Left ventricle myocardium superior (tissue), 1 donor: ENCODE measurements at places on chromosomes 1 and 21.

- peak; percentile 49 for DNase-seq
Measured at GRCh38 chr1:32352831-32353383, 9.4 kb downstream of the FAM229A start.

DNA sequence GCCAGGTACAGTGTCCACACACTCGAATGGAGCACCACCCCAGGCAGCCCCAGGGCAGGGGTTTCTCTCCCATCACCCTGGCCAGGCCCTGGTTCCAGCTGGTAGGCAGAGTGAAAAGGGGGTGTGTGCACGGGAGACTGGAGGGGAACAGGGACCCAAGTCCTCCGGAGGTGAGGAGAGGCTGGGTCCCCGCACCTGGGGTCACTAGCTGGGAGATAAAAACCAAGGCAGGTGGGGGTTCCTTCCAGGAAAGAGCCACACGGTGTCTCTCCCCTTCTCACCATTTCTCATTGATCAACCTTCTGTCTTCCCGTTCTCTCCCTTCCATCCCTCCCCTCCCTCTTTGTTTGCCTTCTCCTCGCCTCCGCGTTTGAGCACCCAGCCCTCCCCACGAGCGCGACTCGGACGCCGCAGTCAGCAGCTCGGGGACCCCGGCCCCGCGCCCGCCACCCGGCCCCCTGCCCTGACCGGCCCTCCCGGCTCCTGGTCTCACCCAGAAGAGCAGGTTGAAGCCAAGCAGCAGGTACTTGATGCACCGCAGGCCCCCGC, 358 bp downstream of the TSPAN2 start:
- no peak for DNase-seq

- no peak for DNase-seq
Measured at GRCh38 chr1:64878931-64879611, 87.3 kb downstream of the JAK1 start.

DNA sequence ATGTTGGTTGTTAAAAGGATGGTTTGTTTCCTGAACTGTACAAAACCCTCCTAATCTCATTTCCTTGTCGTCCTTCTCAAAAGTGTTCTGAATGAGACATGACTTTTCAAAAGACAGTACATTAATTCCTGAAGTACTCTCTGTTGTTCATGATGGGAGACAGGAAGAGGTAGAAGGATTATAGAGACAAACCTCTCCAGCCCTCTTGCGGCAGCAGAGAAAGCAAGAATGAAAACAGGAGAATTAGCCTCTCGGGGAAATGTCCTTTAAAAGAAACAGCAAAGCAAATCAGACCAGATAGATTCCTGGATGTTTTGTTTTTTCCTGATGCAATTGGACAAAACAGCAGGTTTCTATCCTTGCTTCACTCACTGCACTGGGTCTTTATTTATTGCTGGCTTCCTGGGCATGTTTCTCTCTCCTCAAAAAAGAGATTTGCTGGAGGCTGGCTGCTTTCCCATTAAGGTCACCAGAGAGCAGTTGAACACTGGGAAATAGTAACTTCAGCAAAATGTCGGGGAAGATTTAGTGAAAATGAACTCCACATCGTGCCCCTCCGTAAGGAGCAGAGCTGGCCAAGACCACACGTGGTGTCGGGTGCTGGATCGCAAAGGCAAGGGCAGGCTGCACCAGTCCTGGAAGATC, 145.8 kb upstream of the SYT6 start:
- no peak for DNase-seq

- DNase-seq, result peak; percentile 79
Measured at GRCh38 chr1:153608742-153609584, 4.0 kb downstream of the S100A16 start.

- DNase-seq, result peak; percentile 46
Measured at GRCh38 chr1:9689971-9690381, 38.4 kb downstream of the PIK3CD start.

- DNase-seq, result no peak
Measured at GRCh38 chr1:180415985-180416633, 86.3 kb downstream of the ACBD6 start.

DNA sequence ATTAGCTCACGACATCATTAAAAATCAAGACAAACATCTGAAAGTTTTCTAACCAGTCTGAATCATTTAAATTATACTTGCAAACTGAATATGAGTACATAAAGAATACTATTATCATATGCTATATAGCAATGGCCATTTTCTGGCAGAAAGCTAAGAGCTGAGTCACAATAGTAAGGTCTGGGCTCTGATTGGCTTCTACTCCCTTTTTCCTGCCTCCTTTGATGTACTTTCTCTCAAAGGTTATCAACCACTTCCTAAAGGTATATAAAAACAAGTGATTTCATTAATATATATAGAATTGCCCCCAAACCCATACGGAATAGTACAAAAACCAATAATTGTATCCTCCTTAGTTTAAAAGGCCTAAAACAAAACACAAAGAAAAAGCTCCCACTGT, 7.0 kb downstream of the KCNA3 start:
- no peak for DNase-seq

GRCh38 chr1:21216835-21217811, 40.4 kb upstream of the EIF4G3 start:
- peak; percentile 57 for DNase-seq

DNA sequence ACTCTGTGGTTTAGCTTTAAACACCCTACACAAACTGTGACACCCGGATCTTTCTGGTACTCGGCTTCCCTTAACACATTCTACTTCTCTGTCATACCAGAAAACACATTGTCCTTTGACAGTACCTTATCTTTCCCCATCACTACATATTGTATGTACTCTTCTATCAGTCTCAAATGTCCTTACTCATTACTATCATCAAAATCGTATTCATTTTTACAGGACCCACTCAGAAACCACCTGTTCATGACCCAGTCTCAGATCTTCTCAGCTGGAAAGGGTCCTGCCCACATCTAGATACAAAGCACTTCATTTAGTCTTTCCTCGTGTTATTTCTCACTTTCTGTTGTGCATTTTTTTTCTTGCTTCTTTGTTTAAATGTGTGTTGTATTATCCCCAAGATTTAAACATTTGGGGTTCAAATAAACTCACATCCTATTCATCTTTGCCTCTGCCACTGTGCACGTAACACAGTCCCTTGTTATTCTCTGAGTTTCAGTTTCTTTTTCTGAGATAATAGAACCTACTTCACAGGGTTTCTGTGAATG, 27.7 kb downstream of the CD34 start:
- no peak for DNase-seq

DNA sequence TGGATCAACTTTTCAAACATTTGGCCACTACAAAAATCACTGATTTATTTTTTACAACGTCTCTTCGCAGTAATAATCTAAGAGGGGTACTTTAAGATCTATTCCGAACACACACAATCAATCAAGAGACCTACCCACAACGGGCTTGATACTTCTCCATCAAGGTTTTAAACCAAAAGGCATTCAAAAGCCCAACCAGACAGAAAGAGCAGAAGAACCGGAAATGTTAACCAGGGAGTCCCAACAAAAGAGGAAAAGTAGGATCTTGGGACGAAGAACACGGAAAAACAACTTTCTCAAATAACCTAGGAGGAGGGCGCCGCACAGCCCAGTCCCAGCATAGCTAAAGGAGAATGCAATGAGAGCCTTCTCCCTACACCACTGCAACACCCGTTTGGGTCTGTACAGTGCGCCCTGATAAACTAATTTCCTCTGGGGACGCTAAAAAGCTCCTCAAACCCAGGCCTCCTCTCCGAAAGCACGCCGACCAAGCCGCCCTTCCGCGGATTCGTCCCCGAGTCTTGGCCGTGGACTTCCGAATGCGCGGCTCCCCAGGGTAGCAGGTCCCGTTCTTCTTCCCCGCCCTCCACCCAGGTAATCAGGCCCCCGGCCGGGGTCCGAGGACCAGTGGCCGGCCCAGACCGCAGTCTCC, 623 bp downstream of the RPL22 start:
- no peak for DNase-seq

DNA sequence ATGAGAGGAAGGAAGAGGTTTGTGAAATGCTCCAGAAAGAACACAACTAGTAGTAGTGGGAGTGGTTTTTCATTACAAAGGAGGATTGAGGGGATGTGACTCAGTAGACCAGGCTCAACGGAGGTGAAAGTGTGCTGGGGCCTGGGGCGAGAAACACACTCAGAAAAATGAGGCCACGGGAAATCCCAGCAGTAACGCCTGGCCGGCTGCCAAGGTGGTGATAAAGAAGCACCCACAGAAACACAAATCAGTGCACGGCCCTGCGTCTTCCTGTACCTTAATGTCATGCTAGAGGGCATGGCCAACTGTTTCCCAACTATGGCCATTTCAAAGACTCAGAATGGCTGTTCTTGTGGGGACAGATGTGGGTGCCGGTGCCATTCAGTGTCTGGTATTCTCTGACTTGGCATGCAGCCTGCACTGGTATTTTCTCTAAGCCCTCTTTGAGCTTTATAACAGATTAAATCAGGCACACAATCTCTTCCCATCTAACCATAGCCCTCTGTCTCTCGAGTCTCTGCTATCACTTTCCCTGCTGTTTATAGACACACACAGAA, 38.2 kb downstream of the URB2 start:
- DNase-seq, result peak; percentile 48

DNA sequence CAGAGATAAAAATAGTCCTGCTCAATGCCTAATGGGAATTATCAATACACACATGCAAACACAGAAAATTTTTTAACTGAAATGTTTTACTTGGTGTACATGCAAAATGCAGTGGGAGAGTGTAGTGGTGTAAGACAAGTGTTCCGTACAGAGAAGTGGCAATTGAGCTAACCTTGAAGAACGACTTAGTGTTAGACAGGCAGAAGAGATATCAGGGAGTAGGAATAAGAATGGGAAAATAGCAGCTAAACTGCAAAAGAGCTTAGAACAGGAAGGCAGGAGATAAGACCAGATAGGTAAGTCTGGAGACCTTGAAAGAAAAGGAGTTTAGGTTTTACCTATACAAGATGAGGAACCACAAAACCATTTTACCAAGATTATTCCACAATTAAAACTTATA, 9.0 kb downstream of the USP24 start:
- DNase-seq, result no peak

DNA sequence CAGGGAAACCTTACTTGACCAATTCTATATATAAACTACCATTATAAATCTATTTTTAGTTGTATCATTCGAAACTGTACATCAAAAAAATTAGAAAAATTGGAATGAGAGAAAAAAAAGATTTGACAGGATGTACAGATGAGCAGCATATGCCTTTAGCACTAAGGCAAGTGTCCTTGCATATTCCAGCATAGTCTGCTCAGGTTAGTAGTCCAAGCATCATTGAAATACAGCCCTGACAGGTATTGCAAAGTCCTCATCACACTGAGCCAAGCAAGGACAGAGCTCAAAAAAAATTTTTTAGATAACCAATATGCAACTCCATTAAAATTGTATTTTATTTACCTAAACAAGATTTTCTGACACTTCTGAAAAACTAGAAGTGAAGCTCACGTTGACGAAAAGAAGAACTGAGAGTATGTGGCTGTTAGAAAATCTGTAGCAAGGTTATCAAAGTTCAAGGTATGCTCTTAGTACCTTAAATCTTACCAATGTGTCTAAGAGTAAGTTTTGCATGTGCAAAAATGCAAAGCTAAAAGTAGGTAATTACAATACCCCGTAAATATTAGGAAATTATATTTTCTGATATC, 465.6 kb upstream of the ADGRL4 start:
- no peak for DNase-seq

DNA sequence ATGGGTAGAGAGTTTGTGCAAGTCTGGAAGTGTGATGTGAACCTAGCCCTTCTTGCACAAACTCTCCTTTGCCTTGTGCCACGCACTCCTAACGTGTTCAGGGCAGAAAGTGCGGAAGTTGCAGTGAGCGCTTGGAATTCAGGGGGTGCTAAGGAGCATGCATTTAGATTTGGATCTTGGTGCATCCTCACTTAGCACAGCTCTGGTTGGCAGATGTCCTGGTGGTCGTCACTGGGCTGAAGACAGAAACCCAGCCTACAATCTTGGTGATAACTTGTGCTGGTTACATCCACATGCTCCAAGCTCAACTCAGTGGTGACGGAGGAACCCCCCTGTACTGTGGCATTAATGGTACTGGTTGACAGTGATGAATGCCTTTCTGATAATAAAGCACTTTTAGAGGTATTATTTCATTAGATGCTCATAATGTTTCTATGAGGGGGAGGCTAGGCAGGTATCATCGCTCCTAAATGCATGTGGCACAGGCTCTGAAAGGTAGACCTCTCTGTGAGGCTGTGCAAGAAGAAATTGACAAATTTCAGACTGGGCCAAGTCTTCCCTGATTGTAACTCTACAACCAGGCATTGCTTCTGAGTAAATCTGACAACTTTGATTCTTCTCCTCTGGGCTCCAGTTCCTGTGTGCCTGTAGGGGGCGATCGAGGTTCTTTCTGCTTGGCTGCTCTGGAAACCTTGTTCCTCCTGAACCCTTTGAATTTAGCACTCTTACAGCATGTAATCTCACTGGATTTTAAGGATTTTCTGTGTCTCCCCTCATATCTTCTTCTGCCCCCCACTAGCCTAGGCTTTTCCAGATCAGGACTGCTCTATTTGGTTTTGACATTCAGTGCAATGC, 40.6 kb downstream of the MAPKAPK2 start:
- DNase-seq, result no peak

GRCh38 chr1:234288946-234289345, 84.3 kb upstream of the COA6 start:
- no peak for DNase-seq

DNA sequence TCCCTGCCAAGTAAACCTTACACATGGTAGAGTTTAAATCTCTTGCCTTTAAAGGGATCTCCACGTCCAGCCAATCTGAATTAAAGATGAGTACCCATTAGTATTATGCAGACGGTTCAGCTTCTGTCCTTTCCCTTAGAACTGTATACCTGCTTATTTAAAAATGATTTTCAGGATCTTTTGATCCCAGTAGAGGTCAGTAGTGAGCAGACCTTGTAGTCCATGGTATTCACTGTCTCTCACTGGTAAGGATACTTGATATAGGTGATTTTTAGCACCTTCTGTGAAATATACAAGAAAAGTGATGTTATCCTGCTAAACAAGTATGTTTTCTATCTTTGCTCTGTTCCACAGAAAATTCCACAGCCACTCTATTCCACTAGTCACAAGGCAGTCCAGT, 1211.6 kb upstream of the ADGRL4 start:
- DNase-seq, result no peak

DNA sequence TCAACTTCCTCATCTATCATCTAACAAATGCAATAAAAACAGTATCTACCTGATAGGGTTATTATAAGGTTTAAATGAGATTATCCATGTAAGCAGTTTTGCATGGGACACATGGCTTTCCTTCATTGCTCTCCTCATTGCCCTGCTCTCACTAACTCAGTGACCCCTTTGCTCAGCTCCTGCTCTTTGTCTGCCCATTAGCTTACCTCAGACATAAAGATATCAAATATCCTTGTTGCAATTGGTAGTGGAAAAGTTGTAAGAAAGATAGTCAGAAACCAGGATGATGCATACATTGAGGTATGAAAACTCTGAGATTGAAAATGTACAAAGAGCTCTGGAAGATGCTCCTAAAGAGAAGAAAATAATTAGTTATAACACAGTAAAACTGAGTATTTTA, 89.8 kb downstream of the EVI5 start:
- DNase-seq, result no peak
